CD4-positive, alpha-beta T cell treated with Interferon alpha-2 for 1 hour (primary cell): ENCODE measurements at places on chromosomes 7 and 10.

GRCh38 chr10:129780198-129780597, 183.9 kb downstream of the EBF3 start:
- DNase-seq = no peak

GRCh38 chr10:82934429-82934828, 1059.4 kb downstream of the NRG3 start:
- no peak for DNase-seq

DNA sequence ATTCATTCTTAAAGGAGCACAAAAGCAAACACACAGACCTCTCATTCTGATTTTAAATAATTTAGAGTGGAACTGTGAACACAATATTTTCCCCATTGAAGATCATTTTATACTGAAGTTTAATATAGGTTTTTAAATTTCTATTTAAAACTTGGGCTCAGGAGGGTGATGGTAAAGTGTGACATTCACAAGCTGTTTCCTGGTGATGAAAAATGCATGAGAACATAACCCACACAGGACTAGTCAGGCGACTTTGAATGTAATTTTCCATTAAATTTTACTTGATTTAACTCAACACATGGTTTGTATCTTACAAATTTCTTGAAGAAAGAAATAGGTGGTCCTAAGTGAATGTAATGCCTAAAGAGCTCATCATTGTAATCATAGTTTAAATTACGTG, 143.6 kb downstream of the CDK14 start:
- DNase-seq = no peak

DNA sequence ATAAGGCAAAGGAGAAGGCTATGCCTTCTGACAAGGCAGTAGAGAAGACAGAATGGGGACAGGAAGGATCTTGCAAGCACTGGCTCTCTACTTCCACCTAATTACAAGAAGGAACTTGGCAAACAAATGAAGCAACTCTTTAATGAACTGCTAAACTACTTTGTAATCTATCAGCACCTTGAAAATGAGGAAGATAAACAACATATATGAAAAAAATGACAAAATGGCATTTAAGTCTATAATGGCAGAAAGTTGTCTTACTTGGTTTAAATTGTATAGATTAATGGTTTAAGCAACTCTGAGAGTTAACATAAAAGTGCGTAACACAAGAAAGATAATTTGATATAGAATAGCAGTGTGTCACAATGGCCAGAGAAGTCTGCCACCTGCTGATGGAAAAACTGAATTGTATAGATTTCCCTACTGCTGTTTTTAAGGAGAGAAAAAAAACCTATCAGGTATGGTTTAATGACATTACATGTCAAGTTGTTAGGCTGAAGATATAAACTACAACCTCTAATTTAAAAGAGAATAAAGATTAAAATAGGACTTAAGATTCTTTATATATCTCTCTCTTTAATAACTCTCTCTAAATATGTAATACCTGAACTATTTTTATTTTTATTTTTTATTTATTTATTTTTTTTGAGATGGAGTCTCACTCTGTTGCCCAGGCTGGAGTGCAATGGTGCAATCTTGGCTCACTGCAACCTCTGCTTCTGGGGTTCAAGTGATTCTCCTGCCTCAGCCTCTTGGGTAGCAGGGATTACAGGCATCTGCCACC, 11.8 kb downstream of the NT5C3A start:
- DNase-seq = peak; percentile 24

GRCh38 chr7:46396481-46396880, 475.4 kb upstream of the IGFBP3 start:
- DNase-seq = no peak
